ENCODE measurements at places on chromosomes 1 and 21.
A peak's percentile ranks its signal among the peaks of the same experiment; 100 is the strongest.

- no peak for DNase-seq
Observed at GRCh38 chr1:46394872-46395465, 852 bp downstream of the FAAH start.

GRCh38 chr1:234726359-234726943 is 116.5 kb upstream of the IRF2BP2 start:
- DNase-seq, result peak; percentile 67

GRCh38 chr1:151574575-151575529 is 34.7 kb downstream of the TUFT1 start:
- peak; percentile 70 for DNase-seq

DNA sequence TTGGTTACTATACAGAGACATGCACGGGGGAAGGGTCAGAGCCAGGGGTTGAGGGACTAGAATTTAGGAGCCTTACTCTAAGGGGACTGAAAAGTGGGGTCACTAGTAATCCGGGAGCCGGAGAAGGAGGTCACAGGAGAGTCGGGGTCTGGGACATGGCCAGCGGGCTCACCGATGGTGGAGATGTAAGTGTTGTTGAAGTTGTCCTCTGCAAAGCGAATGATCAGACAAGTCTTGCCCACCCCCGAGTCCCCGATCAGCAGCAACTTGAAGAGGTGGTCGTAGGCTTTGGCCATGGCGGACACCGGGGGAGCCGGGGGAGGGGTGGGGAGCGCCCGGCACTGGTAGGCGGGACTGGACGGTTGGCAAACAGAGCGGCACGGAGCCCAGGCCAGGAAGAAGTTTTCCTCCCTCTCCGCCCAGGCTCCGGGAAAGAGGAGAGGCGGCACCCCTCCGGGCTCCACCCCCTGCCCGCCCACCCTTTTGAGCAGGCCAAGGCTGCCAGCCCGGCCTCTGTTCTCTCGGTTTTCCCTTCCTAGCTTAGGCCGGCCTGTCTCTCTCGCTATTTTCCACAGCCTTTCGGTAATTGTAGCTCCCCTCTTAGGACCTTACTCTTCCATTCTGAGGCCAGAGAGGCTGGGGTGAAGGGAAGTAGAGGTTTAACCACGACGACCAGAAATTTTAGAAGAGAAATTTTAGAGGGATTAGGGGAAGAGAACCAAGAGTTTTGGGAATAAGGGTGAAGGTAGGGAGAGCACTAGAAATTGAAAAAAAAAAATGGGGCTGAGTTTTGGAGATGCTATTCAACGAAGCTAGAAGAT is at the start of gene RAB13:
Gene RAB13, minus strand, starts transcription at position 399 of the 821 bp plus-strand sequence. Its CDS starts 103 bp downstream, at position 296.
- peak; percentile 93 for DNase-seq

GRCh38 chr1:15942661-15943327 is 33.1 kb downstream of the ZBTB17 start:
- DNase-seq, result no peak

- DNase-seq, result no peak
Observed at GRCh38 chr1:229856009-229856650, 210.9 kb upstream of the GALNT2 start.

DNA sequence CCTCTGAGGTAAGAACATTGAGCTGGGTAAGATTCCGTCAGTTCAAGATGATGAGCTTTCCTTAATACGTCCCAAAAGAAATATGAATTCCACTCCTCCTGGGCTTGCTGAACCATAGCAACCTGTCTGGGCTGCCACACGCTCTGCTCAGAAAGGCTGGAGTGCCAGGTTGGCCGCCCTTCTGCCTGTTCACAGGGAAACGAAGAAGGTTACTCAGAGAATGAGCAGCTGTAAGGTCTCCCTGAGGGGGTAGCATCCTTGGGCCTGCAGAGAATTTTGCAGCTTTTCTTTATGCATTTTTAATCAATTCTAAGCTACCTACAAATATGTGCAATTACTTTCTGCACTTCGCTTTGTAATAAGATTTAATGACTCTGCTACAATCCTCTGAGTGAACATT is 130.7 kb upstream of the BACE2 start:
- no peak for DNase-seq

GRCh38 chr1:154404984-154405746 is at the start of gene IL6R:
Gene IL6R (plus strand): TSS chr1:154405343. CDS start chr1:154405630, 287 bp downstream.
- peak; percentile 97 for DNase-seq

DNA sequence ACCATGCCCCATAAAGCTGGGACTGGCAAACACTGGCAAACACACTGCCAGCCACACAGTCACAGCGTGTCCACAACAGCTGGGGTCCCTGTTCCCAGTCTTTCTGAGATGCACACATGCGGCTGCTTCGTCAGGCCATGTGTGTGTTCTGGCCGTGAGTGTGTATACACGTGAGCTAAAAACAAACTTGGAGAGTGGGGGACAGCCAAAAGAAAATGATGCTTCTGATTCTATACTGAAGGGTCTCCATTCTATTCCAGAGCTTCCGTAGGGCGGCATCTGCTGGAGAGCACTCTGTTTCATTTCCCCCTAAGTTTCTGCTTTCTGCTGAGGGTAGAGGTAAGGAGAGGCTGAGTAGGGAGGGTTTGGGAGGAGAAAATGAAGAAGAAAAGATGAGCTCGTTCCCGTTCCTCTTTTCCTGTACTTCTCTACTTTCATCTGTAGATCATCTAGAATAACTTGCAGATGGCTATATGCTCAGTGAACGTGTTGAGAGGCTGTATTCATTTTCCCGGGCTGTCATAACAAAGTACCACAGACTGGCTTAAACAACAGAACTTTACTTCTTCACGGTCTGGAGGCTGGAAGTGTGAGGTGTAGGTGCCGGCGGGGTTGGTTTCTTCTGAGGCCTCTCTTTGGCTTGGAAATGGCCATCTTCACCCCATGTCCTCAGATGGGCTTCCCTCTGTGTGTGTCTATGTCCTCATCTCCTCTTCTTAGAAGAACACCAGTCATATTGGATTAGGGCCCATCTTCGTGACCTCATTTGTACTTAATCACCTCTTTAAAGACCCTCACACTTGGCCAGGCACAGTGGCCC is 151.6 kb downstream of the TOMM20 start:
- DNase-seq, result peak; percentile 23

GRCh38 chr1:187588917-187589316 is 760.2 kb downstream of the PLA2G4A start:
- DNase-seq, result no peak

- no peak for DNase-seq
Observed at GRCh38 chr1:68173283-68173935, 58.9 kb downstream of the WLS start.
